HT-29 (cell line): ENCODE measurements at places on chromosomes 5 and 9. TPM values are rescaled to one million over a fixed set of nuclear protein-coding genes. Genes with fewer than 3 reads are reported as not detected.

Gene LCN6
- not detected in 2 replicates for total RNA-seq

GRCh38 chr9:14081745-14082144 is 232.2 kb downstream of the NFIB start:
- DNase-seq, result no peak

DNA sequence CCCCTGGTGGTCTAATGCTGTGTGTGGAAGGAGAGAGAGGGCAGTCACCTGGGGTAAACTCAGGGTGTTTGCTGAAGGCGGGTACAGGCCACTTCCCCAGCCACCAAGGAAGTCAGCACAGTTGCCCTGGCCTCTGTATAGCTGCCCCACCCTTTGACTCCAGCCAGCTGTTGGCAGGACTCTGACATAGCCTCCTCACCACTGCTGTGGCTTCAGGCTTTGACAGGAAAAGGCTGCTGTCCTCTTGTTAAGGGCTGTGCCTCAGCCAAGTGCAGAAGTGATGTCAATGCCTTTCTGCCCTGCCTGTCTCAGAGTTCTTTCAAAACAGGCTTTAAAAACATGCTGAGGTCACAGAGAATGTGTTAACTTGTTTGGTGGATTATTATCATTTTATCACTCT is 487.2 kb upstream of the KLF4 start:
- peak; percentile 32 for DNase-seq

- DNase-seq, result no peak
Measured at GRCh38 chr5:63081402-63081801, 502.8 kb downstream of the LRRC70 start.

Gene ADAMTSL1
- not detected in 2 replicates for total RNA-seq

DNA sequence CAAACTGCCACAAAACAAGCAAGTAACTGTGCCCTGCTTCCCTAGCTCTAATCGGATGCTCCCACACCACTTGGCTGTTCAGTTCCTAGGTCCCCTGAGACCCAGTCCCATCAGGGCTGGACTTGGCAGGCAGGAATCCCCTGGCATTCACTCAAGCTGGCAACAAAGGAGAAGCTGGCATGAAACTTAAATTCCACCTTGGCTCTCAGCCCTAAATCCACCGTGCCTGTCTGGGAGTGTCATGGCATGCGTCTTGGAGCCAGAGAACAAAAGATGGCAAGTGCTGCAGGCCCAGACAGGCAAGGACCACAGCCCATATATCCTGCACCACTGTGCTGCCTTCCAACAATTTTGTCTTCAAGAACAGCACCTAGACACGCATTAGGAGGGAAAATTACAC is 38.2 kb downstream of the ETF1 start:
- DNase-seq, result no peak

DNA sequence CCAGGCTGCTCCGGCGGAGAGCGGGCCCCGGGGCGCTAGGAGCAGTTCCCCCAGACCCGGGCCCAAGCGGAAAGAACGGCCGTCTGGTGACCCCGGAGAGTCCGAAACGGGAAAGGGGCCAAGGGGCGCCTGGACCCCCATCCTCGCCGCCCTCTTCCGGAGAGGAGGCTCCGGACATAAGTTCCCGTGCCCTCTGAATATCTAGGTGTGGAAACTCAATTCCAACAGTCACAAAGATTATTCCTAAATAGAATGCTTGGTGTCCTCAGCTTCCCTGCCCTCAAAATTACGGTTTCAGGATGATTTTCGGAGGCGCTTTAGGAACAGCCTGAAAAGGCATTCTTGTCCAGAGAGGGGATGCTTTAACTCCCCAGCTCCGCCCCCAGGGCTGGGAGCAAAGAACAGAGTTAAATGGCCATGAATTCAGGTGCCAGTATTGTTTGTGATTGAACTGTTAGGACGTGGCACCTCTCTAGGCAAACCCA is 681 bp upstream of the LHFPL2 start:
- peak; percentile 30 for DNase-seq

Gene IFNA1
- total RNA-seq, result not detected in 2 replicates

DNA sequence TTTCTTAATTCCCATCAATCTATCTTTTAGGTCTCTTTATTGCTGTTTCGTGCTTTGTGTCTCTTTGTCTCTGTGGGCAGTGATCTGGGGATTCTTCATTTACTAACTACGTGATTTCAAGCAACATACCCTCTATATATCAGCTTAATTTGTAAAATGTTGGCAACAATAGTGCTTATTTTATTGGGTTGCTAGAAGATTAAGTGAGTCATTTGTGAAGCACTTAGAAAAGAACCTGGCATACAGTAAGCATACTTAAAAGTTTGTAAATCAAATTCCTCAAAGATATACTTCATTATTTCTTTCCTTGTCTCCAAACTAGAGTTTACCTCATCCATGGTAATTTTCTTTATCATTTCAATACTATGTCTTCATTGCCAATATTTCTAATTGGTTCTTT is 669.7 kb downstream of the MAT2B start:
- no peak for DNase-seq

DNA sequence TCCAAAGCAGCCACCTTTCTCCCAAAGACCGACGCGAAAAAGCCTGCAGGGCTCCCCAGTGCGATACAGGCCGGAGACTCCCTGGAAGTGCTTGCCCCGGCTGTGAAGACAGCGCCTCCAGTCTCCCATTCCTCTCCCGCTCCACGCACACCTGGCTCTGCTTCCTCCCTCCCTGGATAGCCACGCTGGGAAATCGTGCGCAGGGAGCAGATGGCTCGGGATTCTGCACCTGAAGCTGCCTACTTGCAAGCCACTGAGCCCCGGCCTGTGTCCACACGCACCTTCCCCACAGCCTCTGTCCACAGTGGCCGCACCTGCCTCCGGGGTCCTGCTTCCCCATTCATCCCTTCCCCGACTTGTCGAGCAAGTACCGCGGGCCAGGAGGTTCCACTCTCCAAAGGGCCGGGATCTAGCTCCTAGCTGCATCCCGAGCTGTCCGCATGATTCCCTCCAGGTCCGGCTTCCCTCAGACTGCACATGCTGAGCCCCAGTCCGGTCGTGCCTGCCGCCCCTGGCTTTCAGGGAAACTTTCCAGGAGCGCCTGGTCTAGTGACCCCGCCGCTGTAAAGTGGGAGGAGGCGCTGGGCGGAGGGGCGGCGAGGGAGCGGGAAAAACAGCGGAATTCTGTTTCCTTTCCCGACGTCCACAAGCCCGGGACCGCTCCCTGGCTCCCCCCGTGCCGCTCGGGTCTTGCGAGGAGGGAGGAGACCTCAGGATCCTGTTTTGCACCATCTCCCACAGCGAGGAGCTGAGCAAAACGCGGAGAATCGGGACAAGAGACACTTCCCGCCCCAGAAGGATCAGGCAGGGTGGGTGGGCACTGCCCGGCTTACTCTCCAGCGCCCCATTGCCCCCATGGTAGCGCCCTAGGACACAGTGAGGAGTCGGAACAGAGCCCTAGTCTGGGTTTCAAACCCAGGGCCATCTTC is 2.0 kb downstream of the SEMA6A start:
- DNase-seq, result no peak

Gene TEK
- total RNA-seq, result 0.15 and 0.23 TPM in 2 replicates

DNA sequence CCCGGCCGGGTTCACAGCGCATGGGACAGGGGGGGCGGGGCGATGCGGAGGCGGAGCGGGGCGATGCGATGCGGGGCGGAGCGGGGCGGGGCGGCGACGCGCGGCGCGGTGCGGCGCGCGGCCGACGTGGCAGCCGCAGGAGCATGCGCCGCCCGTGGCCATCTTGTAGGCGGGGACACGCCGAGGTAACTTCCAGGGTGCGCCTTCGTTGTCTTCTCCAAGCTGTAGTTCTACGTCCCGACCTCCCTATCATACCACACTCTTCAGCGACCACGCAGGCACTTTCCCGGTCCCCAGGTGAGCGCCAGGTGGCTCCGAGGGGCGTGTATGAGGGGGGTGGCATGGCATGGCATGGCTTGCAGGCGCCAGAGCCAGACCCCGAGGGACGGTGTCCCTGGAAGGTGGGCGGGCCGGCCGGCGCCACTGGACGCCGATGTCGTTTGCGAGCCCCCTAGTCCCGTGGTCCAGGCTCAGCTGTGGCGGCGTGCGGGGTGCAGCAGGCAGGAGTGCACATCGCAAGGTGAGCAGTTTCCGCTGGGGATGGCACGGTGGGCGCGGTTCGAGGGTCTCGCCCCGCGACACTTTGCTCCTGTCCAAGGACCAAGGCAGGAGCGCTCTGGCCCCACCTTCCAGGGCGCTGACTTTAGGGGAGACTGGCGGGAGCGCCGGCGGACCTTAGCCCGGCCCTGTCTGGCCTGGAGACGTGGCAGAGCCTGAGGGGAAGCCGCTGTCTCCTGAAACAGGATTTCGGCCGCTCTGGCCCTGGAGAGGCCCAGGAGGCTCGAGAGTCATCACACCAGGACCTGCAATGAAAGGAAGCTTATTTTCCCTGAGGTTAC is at the start of gene PRRC1:
Gene PRRC1 (plus strand): TSS at position 161 of the 839 bp plus-strand sequence. CDS start 5,840 bp downstream, outside the sequence.
- peak; percentile 81 for DNase-seq

Gene LTC4S
- total RNA-seq, result not detected in 2 replicates

DNA sequence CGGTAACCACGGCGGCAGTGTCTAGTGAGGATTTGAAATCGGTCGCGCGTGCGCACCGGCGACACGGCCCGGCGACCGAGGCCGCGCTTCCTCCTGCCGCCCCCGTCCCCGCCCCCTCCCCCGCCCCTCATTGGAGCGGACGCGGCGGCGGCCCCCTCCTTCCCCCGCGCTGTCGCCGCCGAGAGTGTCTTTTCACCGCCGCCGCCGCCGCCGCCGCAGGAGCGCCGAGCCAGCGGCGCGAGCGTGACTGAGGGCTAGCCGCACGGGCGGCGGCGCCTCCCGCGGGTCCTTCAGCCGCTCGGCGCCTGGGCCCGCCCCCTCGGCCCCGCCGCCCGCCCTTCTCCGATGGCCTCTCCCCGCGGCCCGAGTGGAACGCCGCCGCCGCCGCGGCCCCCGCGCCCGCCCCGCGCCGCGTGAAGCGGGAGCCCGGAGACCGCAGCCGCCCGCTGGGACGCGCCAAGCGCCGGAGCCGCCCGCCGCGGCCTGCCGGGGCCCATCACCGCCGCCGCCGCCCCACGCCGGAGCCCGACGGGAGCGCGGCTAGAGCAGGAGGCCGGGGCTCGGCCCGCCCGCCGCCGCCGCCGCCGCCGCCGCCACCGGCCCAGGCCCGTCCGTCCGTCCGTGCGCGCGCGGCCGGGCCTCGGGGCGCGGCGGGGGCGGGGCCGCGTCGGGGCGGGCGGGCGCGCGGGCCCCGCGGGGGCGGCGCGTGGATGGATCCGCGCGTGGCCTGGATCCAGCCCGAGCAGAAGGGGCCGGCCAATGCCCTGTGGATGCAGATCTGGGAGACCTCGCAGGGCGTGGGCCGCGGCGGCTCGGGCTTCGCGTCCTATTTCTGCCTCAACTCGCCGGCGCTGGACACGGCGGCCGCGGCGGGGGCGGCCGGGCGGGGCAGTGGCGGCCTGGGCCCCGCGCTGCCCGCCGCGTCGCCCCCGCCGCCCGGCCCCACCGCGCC is at the start of gene TENT4A:
Gene TENT4A (plus strand): TSS at position 159 of the 952 bp plus-strand sequence. CDS start 552 bp downstream, at position 711.
- DNase-seq, result peak; percentile 15

Gene ASPN
- not detected in 2 replicates for total RNA-seq

- DNase-seq, result no peak
Measured at GRCh38 chr5:132059043-132059695, 1.3 kb upstream of the IL3 start.

DNA sequence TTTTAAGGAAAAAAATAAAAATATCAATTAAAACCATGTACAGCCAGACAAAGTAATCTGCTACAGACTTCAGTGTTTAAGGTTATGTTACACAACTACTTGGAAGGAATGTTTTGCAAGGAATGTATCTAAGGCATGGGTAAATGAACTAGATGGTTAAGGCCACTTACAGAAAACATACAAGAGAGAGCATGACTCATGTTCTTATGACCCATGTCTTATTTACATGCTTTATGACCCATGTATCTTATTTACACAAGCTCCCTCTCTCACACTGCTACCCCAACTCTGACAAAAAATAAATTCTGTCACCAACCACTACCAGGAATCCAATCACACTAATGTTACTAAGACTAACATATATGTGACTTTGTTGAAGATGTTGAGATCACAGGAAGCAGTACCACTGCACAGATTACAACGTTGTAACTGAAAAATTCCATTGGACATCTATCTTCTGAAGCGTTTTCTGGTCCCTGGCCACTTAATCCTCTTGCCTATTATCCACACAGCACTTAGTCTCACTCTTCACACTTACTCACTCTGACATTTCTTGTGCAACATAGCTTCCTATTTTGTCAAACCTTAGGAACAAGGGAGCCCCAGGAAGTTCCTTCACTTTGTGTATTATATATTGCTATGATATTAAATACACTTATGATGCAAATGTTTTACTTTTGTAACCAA is 1630.1 kb upstream of the C9orf72 start:
- DNase-seq, result no peak

GRCh38 chr5:94470802-94471201 is 147.6 kb downstream of the KIAA0825 start:
- no peak for DNase-seq

- DNase-seq, result no peak
Measured at GRCh38 chr5:54404568-54404967, 50.9 kb upstream of the HSPB3 start.

Gene FOXD4L3
- not detected in 2 replicates for total RNA-seq

GRCh38 chr9:113798062-113799030 is 77.8 kb upstream of the ZNF618 start:
- DNase-seq, result no peak
